ENCODE measurements at places on chromosomes 1 and 21.

DNA sequence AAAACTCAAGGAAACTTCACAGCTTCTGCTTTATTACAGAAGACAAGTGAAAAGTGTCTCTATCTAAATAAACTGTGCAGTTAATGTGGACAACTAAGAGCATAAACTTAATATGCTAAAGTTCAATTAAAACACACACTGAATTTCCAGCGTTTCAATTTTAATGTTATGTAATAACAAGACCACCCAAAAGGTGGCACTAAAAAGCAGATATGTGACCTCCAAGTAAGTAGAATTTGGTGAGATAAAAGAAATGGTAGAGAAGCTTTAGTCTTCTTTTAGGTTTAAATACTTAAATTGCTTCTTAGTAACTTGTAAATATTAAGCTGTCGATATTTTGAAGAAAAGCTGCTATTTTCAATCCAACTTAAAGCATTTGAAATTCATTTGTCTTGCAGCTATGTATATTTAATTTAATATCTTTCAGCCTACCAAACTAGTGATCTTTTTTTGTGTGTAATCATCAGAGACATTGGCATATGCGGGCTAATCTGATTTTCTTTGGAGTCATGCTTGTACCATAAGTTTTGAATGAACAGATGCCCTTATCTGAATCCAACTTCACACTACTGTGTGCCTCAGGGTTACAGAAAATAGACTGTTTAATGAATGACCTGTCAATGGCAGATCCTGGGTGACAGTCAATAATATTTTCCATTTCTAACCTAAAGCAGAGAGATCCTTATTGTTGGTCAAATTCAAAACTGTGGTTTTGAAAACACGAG is 36.5 kb upstream of the ADAMTS1 start:
- DNase-seq, result no peak

DNA sequence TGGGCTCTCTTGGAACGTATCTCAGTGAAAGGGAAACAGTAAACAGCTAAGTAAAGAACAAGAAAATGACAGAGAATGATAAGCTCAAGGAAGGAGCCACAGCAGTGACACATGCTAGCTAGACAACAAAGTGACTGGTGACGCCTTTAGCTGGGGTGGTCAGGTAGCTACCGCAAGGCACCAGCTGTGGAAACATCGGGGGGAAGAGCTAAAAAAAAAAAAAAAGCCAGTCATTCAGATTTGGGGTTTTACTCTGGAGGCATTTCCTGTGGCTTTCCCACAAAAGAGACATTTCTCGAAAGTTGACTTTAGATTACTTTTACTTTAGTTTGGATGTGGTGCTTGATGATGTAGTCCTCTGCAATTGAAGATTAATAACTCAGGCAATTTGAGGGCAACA is 2.1 kb downstream of the FHAD1 start:
- peak; percentile 79 for DNase-seq

DNA sequence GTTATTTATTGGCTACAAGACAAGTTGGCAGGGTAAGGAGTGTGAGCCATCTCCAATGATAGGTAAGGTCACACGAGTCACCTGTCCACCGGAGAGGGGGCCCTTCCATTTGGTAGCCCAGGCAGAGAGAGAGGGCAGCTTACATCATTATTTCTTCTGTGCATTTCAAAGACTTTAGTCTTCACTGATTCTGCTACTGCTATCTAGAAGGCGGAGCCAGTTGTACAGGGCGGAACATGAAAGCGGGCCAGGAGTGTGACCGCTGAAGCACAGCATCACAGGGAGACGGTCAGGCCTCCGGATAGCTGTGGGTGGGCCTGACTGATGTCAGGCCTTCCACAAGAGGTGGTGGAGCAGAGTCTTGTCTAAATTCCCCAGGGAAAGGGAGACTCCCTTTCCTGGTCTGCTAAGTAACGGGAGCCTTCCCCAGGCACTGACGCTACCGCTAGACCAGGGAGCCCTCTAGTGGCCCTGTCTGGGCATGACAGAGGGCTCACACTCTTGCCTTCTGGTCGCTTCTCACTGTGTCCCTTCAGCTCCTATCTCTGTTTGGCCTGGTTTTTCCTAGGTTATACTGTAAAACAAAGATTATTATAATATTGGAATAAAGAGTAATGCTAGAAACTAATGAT is 36.7 kb downstream of the ZNF695 start:
- DNase-seq, result peak; percentile 57

DNA sequence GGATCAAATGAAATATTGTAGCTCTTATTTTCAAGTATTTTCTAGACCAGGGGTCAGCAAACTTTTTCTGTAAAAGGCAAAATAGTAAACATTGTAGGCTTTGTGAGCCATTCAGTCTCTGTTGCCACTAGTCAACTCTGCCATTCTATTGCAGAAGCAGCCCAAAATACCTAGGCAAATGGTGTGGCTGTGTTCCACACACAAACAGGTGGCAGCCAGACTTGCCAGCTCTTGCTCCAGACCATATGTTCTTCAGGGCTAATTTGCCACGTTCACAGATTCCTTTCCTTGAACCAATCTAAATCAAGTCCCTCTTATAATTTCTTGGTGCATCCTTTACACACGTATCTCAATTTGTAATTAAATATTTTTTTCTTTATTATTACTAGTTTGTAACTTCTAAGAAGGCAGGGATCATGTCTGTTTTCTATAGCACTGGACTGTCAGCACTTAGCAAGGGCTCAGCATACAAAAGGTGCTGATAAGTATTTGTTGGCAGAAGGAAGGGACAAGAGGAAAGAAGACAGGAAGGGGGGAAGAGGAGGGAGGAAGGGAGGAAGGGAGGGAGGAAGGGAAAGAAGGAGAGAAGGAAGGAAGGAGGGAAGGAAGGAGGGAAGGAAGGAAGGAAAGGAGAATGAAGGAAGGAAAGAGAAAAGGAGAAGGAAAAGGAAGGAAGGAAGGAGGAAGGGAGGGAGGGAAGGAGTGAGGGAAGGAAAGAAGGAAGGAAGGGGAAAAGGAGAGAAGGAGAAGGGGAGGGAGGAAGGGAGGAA is 106.5 kb upstream of the EDEM3 start:
- DNase-seq, result no peak

DNA sequence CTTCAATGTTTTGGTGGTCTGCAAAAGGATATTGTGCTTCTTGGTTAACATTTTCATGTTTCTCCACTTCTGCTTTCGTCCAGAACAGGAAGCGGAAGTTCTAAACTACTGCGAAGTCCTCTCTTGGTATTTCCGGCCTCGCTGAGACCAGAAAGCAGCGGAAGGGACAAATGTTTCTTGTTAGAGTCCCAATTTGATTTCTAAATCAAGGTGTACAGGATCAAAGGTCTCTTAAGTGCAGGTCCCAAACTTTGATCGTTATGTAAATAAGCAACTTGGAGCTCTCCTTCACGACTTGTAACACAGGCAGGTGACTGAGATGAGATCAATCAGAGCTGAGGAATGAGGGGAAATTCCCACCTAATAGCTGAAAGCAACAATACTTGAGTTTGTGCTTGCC is 40.1 kb upstream of the HMCN1 start:
- DNase-seq, result peak; percentile 31

DNA sequence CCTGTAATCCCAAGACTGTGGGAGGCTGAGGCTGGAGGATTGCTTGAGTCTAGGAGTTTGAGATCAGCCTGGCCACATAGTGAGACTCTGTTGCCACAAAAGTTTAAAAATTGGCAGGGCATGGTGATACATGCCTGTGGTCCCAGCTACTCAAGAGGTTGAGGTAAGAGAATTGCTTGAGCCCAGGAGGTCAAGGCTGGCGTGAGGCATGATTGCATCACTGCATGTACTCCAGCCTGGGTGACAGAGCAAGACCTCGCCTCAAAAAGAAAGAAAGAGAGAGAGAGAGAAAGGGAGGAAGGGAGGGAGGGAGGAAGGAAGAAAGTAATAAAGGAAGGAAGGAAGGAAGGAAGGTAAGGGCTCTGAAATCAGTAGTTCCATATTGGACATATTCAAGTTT is 25.0 kb downstream of the GLUL start:
- DNase-seq, result no peak

DNA sequence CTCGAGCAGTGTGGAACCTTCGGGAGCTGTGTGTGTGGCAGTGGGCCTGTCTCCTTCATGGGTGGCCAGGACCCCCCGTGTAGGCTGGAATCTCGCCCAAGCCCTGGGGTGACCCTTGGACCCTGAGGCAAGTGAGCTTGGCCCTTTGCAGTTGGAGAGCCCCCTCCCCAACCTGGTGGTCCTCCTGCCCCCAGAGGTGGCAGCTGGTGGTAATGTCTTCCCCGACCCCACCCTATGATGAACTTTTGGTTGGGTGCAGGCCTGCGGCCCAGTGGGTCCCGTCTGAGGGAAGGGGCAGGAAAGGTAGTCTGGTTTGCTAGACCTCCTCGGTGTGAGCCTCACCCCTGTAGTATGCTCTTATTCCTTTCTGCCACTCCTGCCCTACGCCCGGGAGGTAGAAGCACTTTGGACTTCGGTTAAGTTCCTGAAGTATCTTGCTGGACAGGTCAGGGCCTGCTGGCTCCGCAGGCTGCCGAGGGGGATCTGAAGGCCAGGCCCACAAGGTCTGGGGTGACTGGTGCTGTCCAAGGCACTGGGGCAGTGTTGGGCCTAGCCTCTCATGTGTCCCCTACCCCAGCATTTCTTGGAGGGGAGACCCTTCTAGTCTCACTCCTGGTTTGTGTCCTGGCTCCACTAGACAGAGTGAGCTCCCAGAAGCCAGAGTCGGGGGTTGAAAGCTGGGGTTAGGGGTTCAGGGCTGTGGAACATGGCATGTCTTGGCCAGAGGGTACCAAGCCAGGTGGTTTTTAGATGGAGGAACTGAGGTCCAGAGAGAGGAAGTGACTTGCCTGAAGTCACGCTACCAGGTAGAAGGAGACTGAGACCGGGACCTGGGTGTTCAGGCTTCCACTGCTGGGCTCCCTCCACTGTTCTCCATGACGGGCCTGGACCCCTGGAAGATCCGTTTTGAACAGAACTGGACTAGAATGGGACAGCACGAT is 1.8 kb downstream of the ZNF362 start:
- DNase-seq, result no peak

- no peak for DNase-seq
Observed at GRCh38 chr1:110218739-110219138, 8.6 kb downstream of the KCNC4 start.

Measured in activated CD4-positive, alpha-beta T cell treated with anti-CD3 and anti-CD28 coated beads for 48 hours (primary cell).